ENCODE measurements at places on chromosomes 4 and X. TPM values are rescaled to one million over a fixed set of nuclear protein-coding genes. Genes with fewer than 3 reads are reported as not detected.
A peak's percentile ranks its signal among the peaks of the same experiment; 100 is the strongest.

- DNase-seq: no peak
- no peak overlapping the region for H3K27ac ChIP-seq
- H3K36me3 ChIP-seq: no peaks in the 10 kb centered on the region
These were observed 60.4 kb downstream of the PAGE2 start for GRCh38 chrX:55149242-55149641.

GRCh38 chr4:8860096-8860891, 11.3 kb downstream of the HMX1 start:
- H3K36me3 ChIP-seq: no peaks in the 10 kb centered on the region
- H3K4me3 ChIP-seq: no peak overlapping the region
- no peak overlapping the region for H3K27ac ChIP-seq
- H3K4me1 ChIP-seq: no peaks in the 10 kb centered on the region
- peak; percentile 25 for DNase-seq
- H3K27me3 ChIP-seq: peaks cover 99% of the 10 kb centered on the region

Gene PABPC4L
- 3.1 TPM for polyA plus RNA-seq

- H3K27ac ChIP-seq: no peak overlapping the region
- no peaks in the 10 kb centered on the region for H3K36me3 ChIP-seq
- no peaks in the 10 kb centered on the region for H3K4me1 ChIP-seq
- H3K4me3 ChIP-seq: no peak overlapping the region
- DNase-seq: no peak
These were observed 151.8 kb downstream of the POU4F2 start for GRCh38 chr4:146790515-146790914.

DNA sequence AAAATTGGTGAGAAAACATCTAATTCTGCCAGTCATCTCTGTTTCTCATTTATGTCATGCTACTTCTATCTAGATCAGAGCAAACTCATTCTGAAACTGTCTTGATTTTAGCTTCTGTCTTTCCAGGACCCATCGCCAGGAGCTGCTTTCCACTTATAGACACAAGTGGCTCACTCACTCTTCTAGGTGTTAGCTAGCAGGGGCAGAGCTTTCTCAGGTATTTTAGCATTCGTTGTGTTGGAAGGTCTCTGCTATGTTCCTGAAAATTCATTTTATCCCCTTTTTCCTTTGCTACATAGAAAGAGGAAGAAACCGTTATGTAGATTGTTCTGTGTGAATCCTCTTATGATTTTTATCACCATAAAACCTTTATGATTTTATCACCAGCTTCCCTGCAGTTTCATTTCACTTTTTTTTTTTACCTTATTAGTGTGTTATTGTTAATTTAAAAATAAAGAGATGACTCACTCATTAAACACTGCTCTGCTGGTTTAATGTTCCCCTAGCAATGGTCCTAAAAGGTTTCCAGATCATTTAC, 246.6 kb upstream of the AADAT start:
- no peak overlapping the region for H3K27ac ChIP-seq
- no peak for DNase-seq
- no peak overlapping the region for H3K4me3 ChIP-seq
- no peaks in the 10 kb centered on the region for H3K27me3 ChIP-seq
- H3K4me1 ChIP-seq: no peaks in the 10 kb centered on the region

Gene GAGE12E
- not detected for polyA plus RNA-seq

- no peak overlapping the region for H3K27ac ChIP-seq
- DNase-seq: no peak
- H3K4me1 ChIP-seq: peaks cover 24% of the 10 kb centered on the region
- H3K36me3 ChIP-seq: no peaks in the 10 kb centered on the region
These were observed 61.2 kb upstream of the HOPX start for GRCh38 chr4:56742080-56742871.
